ENCODE measurements at places on chromosomes 3 and 15.

DNA sequence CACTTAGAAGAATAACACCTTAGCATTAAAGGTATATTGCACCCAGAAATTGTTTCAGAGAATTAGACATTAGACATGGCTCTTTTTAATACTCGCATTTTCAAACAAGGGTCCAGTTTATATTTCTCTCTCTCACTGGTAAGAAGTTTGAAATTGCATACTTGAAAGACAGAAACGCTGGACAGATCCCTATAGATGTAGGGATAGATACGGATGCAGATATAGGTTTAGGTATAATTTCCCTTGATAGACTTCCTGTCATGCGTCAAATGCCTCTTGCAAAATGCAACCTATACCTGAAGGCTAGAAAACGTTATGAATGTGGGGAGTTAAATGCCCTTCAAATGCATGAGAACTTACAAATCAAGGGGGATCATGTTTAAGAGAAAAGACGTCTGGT is 99.4 kb upstream of the BCL6 start:
- DNase-seq: no peak

GRCh38 chr15:57253500-57253899 is 122.8 kb upstream of the CGNL1 start:
- no peak for DNase-seq

DNA sequence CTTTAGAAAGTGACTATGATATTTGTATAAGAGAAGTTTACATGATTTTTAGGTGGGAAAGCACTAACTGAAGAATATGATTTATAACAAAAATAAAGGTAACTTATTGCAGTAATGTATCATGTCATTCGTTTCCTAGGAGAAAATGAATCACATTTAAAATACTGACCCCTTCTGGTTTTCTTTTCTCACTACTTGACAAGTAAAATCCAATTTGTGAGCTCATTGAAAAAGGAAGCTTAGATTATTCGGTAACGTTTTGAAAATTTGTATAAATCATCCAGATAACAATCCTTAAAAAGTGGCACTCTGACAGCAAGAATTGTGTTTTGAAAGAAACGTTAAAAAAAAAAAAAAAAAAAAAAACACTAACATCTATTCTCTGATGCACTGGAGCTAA is 39.0 kb downstream of the NSUN3 start:
- DNase-seq: no peak

GRCh38 chr15:70053716-70054229 is 43.9 kb downstream of the TLE3 start:
- no peak for DNase-seq

DNA sequence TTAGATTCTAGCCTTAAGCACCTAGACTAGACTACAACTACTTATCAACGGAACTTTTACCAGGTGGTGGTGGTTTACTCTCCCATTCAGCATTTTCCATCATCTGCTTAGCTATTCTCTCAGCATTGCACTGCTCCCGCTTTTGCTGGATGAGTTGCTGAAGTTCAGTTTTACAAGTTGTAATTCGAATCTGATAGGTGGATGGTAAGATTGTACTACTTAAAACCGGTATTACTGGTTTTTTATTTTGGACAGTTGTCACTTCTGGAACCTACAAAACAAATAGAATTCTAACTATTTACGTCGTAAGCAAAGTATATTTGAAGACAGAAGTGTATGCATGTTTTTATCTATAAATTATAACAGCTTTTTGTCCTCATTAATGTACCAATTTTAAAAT is 41.1 kb downstream of the PIK3R4 start:
- no peak for DNase-seq

GRCh38 chr15:93124126-93124525 is 35.1 kb upstream of the RGMA start:
- no peak for DNase-seq

DNA sequence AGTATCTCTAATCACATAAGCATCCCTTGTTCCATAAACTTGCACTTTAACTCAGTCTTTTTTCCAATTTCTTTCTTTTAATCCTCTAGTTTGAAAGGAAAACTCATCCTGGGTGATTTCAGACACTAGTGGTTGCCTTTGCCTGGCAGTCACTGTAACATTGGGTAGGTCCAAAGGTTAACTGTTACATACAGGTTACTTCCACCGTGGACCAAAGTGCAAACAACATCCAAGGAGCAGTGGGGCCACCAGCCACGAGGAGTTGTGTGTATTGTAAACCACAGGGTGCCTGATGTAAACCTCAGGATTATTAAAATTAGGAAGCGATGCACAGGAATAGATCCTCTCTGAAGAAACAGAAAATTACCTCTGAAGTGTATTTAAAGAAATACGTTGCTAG is 75.0 kb downstream of the HCN4 start:
- DNase-seq: no peak

- DNase-seq: peak; percentile 41
Observed at GRCh38 chr15:78565951-78566774, 843 bp downstream of the CHRNA5 start.

DNA sequence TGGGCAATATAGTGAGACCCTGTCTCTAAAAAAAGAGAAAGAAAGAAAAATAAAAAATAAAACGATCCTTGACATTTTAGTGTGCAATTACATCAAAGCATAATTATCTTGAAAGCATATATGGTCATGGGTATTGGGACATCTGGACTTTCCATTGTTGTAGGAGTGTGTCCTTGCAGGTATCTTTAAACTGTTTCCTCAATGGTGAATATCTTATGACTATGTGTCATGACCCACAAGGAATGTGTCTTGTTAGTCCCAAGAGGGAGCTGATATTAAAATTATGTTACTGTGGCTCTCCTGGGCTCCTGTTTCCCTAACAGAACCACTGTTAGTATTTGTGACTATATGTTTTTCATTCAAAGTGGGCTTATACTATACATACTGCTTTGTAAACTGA is 26.6 kb downstream of the EIF1B start:
- no peak for DNase-seq

GRCh38 chr3:64462203-64462602 is 225.6 kb downstream of the ADAMTS9 start:
- DNase-seq: no peak

DNA sequence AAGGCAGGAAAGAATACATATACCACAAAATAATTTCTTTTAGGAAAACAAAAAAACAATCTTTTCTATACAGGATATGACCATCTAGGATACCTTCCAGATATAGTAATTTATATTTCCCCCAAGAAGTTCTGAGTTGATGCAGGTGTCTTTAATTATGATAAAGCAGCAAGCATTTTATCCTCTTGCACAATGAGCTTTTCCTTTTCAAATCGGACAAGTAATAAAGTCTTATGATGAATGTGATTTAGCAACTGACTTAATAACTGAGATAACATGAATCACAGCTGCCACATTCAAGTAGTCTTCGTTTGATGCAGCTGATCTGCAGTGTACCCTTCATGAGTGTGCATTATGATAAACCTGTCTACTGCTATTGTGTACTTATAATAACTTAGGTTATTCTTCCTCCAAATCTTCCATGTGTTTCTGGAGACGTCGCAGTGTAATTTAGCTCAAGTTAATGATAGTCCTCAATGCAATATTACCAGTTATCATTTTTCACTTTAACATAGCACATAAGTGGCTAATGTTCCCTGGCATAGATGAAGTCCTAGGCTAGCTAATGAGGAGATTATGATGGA is 260.3 kb upstream of the MRPL3 start:
- no peak for DNase-seq

DNA sequence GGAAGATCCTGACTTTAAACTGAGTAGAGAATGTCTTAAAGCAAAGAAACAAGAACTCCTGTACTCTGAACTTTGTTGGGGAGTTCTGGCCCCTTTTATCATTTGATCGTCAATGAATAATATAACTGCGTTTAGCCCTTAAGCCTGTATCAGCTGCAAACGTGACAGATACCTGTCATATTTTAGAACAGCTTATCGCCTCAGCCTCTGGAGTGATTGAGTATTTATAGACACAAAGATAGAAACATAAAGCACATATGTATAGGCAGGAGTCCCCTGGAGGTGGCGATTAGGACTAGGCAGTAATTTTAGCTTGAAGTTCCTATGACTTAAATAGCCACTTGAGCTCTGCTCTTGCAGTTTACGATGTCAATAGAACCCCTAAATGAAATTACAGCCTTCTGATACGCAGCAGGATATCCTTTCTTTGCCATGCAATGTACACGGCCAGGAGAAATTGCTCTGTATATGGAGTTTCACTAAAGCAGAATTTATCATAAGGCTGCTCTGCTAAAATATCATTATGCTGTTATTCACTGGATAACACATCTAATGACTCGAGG is 321.8 kb downstream of the TIGIT start:
- no peak for DNase-seq
